ENCODE measurements at places on chromosomes 12 and 14.

DNA sequence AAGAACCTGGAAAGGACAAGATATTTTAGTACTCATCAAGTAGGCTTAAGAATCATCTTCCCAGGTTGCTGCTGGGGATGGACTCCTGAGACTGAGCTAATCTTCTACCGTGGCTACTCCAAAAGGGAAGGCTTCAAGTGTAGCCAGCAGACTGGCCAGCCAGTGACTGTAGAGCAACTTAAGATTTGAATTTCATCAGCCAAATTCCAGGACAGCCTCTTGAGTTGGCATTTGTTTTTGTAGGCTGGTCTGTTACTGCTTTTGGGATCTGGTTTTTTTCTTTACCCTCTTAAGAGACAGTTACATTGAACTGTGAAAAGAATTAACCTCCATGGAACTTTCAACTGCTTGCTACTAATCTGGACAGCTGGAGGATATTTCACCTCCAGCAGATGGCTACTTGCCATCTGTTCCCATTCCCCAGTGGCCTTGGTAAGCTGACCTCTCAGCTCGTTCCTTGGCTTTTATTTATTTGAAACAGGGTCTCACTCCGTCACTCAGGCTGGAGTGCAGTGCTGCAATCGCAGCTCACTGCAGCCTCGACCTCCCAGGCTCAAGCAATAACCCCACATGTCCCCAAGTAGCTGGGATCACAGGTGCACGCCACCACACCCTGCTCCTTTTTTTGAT is 20.7 kb downstream of the VTI1B start:
- DNase-seq: no peak

DNA sequence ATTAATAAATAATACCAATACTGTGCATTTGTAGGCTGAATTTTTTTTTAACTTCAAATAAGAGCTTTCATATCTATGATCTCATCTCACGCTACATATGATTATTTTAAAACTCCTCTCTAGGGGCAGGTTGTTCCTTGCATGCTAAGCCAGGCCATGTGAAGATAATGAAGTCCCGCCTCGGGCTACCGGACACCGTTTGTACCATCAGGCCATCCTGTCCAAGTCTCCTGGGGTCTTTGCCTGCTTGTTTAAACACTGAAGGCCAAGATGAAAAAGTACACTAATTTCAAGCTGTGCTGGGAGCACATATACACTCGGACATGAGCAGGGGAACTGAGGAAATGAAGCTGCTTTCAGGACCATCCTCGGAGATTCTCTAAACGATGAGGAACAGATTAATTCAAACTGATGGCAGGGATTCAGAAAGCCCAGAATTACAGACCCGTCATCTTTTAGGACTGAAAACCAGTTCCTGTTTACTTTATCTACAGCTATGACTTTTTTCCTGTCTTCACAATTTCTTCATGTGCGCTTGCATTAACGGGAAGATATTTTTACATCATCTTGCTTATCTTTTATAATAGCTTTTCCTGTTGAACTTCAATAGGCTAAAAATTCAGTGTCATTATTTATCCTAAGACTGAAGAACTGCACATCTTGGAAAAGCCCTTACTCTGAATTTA is 6.3 kb upstream of the ABHD12B start:
- DNase-seq: no peak

GRCh38 chr12:121810833-121811433 is 7.1 kb downstream of the SETD1B start:
- no peak for DNase-seq

DNA sequence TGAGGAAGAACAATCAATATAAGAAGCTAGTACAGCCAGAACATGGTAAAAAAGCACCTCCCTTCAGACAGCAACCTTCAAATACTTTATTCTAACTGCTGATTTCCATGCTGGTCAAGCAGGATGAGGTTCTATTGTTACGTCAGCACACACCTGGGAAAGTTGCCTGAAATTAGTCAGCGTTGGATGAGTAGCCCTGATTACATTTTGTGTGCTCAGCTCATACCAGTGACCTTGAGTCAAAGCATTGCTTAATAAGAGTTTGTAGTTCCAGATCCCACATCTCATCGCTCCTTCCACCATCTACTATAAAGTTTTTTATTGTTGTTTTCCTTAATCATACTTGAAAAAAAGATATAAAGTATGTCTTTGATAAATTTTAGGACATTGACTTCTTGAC is 361.5 kb downstream of the EGLN3 start:
- no peak for DNase-seq

GRCh38 chr14:58944343-58944967 is 244.0 kb upstream of the DAAM1 start:
- no peak for DNase-seq

GRCh38 chr14:102924632-102925588 is 2.4 kb downstream of the AMN start:
- no peak for DNase-seq

DNA sequence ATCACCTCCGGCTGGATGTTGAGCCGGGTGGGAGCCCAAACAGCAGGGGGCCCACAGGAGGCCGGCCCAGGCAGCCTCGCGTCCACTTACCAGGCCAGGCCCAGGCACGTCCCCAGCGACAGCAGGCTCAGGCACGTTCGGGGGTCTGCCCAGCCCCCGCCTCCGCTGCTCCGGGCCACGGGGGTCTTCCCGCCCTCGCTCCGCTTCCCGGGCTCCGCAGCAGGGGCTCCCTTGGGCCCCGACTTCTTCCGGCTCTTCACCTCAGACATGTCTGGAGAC is 216 bp downstream of the IKBIP start:
- peak; percentile 12 for DNase-seq

GRCh38 chr14:92706386-92706785 is 42.0 kb downstream of the LGMN start:
- no peak for DNase-seq

DNA sequence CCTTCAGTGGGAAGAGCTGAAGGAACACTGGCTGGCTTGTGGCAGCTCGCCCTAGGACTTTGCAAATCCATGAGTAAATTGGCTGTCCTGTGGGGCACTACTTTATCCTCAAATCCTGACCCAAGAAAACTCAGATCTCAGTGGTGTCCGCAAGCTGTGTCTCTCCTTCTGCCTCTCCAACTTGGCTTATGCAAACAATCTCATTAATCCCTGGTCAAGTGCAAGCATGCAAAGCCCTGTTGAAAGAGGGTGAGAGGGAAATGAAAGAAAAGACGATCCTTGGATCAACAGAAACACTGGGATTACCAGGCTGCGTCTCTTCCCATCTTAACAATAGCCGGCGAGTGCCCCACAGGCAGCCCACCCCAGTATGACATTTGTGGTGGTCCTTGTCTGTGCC is 901.6 kb downstream of the BCL11B start:
- DNase-seq: no peak

DNA sequence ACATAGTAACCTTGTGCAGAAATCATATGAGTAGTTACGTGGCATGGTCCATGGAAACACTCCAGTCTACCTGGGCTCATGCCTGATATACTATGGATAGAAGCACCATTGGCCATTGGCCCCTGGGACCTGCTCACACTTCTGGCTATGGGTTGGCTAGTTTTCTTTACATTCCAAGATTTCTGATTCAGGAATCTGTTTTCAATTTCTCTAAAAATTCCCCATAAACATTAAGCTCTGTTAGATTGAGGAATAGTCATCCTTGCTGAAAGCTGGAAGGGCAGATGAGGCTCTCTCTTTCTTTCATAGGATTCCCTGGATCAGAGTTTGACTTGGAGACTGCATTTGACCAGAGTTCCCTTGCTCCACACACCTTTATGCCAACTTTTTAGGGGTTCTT is 37.3 kb upstream of the RAP1B start:
- no peak for DNase-seq

- DNase-seq: no peak
Measured at GRCh38 chr12:110921262-110921661, 883 bp upstream of the MYL2 start.

DNA sequence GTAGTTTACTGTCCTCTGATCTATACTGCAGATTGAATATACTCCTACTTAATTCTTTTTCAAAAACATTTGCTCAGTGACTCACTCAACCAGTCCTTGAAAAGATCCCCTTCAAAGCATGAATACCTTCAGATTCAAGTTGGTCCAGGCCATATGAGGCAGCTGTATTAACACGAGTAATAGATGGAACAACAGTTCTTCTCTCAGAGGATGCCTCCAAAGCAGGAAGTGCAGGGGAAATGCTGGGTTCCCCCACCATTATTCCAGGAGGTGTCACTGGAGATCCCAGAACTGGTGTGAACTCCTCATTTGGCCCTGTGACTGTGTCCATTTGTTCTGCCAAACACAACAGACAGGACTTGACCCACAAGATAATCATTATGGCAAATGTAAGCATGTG is 20.6 kb downstream of the ARMH4 start:
- no peak for DNase-seq

DNA sequence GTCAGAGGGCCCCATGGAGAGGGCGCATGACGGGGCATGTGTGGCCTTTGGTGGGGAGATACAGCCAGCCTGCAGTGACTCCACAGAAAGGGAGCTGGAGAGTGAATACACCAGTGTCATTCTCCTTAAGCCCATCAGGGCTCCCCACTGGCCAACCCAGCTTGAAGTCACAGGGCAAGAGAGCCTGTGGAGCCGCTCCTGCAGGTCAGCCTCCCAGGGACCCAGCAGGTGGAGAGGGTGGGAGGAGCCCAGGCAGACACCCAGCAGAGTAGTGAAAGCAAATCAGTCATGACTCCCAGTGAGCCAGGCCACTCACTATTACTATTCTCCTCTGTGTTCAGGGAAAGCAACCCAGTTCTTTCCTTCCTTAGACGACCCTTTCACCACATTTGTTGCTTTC is 110.0 kb upstream of the CPM start:
- DNase-seq: no peak

DNA sequence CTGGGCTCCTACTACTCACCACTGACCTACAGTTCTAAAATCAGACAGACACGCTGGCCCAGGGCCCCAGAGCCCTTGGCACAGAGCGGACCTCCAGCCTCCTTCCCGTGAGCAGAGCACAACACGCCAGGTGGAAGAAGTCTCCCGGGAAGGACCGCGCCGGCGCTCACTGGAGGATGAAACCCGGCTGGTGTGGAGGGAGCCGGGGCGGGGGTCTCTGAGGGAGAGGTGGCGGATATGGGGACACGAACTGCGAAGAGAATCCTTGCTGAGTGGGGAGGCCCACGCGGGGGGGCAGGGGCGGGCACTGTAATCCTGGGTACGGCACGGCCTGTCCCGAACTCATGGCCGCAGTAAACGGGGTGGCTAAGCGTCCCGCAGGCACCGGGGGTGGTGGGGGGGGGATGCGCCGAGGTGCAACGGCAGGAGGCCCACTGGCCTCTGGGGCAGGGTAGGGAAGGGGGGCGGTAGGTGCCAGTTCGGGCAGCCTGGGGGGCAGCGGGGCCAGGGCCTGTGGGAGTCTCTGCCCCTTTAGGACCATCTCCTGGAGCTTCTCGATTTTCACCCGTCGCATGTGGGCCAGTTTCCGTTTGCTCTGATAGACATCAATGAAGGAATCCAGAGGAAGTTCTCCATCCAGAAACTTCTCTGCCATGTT is 28.8 kb downstream of the VPS37B start:
- DNase-seq: no peak

- no peak for DNase-seq
Measured at GRCh38 chr12:97482143-97482693, 19.6 kb downstream of the RMST start.

DNA sequence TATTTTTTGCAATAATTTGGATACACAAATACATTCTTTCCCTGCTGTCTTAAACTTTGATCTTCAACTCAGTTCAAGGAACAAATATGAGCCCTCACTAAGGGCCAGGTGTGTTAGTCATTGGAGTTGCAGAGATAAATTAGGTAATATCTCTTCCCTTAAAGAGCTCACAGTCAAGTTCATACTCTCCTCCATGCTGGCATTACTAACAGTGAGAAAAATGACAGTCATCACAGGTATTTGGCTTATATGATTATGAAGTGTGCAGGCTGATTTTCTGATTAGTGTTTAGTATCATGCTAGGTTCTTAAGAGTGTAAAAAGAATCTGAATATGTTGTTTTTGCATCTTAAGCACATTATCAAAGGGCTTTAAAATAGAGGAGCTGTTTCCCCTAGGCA is 594.7 kb downstream of the CCER1 start:
- no peak for DNase-seq

DNA sequence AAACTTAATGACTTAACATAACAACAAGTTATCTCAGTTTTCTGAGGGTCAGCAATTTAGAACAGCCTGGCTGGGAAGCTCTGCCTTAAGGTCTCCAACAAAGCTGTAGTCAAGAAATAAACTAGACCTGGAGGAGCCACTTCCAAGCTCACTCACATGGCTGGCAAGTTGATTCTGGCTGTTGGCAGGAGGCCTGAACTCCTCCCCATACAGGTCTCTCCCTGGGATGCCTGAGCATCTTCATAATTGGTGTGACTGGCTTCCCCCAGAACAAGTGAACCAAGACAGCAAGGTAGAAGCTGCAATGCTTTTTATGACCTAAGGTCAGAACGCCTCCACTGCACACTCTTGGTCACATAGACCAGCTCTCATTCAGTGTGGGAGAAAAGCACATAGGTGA is 128.3 kb downstream of the SAMD4A start:
- no peak for DNase-seq

- DNase-seq: no peak
Measured at GRCh38 chr12:5622280-5622679, 190.4 kb downstream of the NTF3 start.

DNA sequence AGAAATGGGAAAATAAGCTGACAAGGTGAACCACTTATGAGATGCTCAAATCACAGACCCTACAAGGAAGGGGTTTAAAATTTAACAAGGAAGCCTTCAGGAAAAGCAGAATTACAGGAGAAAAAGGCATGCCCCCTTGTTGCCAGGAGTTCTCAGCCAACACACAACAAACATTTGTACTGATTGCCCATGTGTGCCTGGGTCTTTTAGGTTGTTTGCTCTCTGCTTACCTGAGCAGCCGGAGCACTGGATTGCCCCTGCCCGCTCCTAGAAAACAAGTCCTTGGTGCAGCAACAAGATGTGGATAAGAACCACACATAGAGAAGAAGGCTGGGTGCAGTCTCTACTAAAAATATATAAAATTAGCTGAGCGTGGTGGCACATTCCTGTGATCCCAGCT is 3.4 kb downstream of the DRAM1 start:
- no peak for DNase-seq

DNA sequence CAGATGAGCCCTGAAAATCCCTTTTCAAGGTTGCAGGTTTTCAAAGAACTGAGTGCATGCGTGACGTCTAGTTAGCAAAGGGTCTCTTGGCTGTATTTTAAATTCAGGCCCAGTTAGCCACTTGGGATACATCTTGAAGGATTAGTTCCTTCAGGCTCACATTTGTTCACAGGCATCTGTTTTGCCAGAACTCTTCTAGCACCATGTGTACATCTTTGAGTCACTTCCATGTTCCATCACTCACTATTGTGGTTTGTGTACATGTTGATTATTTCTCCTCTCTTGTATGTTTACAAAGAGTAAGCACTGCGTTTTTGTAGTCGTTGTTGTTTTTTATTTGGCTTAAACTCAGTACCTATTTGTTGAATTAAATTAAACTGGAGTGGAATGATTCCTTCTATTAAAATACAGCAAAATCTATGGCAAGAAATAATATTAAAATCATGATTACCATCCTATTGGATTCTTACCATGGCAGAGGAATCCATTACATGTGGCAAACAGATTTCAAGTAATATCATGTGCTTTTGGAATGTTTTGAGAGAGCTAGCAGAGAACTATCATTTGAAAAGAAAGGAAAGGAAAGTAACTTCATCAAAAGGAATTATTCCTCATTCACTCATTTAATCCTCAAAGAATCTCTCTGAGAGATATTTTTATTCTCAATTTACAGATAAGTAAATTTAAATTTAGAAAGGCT is 438.9 kb upstream of the FAR2 start:
- DNase-seq: no peak

GRCh38 chr12:93180566-93180965 is 197.2 kb upstream of the NUDT4 start:
- no peak for DNase-seq

All from stimulated activated CD8-positive, alpha-beta memory T cell treated with anti-CD3 and anti-CD28 coated beads, Interleukin-2, amount 100 ng/mL, for 1 hour (primary cell).